Dorsolateral prefrontal cortex (tissue), 122 donors: ENCODE measurements at places on chromosomes 5 and 9.

DNA sequence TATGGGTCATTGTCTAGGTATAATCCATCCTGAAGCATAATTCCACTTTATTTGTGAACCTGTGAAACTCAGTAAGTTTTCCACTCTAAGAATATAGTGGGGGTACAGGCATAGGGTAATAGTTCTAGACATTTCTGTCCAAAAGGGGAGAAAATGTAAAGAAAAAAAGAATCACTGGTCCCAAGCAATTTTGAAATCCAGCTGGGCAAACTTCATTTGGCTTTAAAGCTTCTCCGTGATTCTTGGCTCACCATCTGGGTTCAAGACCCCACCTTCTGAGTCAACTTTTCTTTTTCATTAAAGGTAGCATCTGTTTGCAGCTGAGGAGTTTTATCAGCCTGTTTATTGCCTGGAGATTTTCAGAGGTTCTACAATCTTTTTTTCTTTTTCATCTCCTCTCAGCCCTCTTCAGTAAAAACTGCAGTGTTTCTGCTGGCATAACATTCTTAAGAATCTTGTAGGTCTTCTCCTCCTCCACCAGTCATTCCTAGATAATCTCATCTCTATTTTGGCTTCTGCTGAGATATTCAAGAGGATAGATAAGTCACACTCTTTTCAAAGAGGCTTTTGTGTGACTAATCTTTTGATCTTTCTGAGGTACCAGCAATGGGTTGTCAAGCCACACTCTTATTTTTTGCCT, 126.1 kb upstream of the PITX1 start:
- DNase-seq: no peak

DNA sequence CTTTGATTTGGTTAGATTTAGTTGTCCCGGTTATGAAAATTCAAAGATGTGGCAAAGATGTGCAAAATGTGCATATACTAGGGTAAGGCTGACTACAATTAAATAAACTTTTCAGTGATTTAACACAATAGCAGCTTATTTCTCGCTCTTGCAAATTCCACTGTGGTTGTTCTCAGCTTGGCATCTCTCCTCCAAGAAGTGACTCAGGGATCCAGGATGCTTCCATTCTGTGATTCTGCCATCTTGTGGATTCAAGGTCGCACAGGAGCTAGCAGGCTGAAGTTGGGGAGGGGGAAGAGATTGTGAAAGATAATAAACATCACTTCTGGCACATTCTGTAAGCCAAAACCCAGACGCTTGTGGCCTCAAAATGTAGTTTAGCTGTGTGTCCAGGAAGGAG, 60.1 kb upstream of the TGFBR1 start:
- DNase-seq: no peak

DNA sequence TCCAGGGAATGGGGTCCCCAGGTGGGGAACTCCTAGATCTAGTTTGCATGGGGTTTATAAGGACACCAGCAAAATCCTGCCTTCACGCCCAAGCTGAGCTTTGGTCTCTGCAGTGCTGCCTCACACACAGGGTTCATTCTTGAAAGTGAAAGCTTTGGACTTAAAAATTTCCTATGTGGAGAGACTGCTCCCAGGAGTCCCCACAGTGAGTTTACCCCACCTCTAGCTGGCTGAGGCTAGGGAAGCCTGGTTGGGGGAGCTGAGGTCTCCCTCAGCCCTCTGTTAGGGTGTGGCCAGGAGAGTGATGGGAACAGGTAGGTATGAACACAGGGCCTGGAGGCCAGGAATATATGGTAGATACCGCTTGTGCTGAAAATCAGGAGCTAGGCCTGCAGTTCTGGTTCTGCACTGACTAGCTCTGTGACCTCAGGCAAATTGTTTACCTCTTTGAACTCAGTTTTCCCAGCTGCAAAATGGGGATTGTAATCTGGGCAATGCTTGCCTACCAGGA, 41.5 kb upstream of the LARP1 start:
- no peak for DNase-seq

DNA sequence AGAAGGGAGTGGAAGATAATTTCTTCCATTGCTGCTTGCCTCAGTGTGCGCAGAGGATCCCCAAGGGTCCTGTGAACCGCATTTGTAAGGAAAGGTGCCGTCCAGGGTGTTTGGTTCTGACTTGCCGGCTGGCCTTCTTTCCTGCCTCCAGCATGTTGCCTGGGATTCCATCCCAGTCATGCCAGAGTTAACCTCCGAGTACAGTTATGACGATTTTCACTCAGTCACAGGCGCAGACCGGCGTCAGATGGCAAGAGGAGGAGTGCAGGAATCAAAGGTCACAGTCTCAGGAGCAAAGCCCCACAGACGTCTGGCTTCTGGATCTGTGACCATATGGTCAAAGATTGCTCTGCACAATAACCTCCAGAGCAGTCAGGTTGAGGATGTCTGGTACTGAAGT, 5.9 kb upstream of the GADD45G start:
- DNase-seq: no peak

DNA sequence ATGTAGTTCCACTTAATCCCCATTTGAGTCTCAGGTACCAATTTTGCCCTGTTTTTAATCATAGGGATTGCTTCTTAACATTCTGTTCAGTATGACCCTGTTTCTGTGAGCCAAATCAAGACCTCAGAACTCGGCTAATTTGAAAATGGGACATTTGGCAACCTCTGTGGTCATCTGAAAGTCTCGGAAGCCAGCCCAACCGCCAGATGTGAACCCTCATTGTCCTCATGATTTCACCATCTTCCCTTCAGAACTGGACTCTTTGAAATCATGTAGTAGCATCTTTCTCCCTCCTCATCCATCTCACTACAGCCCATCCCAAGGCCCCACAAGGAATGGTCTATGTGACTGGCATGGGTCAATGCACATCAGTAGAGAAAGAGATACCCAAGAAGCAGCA, 88.9 kb downstream of the S1PR3 start:
- no peak for DNase-seq

DNA sequence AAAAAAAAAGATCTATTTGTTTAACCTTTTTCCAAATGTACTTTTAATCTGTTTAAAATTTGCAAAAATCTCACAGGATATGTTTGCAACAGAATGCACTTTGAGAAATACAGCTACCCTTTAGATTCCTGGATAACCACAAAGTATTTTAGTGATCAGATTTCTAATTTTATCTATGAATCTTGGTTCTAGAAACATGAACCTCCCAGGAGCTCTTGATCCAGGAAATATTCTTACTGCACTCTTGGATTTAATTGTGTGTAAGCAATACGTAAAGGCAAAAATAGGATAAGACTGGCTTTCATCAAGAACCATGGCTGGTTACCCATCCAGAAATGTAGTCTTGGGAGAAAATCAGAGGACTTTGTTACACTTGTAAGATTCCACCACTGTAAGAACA, 1581.8 kb upstream of the WWC1 start:
- DNase-seq: no peak

DNA sequence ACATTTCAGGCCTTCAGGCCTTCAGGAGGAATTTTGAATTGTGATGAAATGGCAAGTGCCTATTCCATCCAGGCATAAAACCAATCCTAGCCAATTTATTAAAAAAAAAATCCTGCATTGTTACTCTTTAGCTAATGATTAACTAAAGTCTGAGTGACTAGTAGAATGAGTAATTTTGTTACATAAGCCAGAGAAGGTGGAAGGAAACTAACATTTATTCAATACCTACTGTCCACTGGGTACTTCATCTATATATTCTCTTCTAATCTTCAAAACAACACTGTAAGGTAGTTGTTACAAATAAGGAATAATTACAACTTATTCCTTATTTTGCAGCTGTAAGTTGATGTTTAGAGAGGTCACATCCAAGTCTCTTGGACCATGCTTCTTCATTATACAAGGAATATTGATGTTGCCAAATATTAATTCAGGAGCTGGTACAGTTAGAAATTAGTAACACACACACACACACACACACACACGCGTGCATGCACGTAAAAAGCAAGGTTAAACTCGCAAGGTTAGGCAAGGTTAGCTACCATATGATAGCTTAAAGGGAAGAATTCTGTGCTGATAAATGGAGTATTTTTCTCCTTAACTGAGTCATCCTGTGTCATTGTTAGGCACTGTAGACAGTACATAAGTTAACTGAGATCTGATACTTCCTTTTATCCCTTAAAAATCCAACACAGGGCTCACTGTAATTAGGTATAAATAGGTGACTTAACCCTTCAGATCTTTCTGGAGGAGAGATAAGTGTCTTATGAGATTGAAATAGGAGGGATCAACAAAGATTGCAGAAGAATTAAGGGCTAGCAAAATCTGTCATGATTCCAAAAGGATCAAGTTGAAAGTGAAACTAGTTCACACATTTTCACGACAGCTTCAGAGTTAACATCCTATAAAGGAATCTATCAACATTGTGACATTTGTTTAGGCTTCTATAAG, 596.9 kb downstream of the PDE4D start:
- DNase-seq: no peak

DNA sequence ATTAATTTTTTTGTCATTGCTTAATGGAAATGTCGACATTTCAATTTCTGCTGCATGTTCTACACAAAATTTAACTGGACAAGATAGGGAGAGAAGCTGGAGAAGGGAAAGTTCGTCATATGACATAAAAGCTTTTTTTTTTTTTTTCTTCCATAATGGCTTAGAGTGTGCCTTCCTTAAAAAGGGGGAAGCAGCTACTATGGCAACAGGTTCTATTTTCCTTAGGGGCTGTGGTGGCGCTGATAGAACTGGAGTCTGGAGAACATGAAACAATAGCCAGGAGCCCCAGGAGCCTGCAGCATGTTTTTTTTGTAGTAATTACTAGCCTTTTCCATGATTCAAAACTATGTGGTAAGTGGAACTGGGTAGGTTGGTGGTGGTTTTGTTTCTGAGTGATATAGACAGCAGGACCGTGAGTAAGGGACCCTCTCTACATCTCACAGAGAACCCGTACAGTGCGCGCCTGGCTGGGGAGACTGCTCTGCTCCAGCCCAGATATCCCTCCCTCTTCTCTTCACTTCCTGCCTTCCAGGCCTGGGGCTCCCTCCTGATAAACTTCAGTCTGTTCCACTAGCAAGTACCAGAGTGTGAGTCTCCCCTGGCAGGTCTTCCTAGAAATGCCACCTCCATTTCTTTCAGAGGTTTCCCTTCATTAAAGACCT, 301.6 kb downstream of the NR3C1 start:
- DNase-seq: no peak

GRCh38 chr5:54874337-54875021, 110.9 kb downstream of the ESM1 start:
- no peak for DNase-seq

DNA sequence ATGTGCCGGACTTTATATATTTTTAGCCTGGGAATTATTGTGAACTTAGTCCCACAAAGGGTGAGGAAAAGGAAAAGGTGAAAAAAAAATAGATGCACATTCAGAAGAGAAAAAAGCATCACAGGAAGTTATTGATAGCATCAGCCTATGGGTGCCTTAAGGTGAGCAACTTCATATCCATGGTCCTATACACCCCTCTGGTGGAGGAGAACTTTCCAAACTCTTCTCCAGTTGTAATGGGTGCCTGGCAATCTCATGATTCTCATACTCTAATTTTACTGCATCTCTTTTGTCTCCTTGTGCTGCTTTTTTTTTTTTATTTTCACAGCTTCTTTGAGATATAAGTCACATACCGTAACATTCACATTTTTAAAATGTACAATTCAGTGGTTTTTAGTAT, 107.4 kb downstream of the JAKMIP2 start:
- no peak for DNase-seq

GRCh38 chr5:146516151-146516475, at the start of gene GPR151:
Gene GPR151 (minus strand): TSS chr5:146516190. CDS start chr5:146516113, 77 bp downstream.
- DNase-seq: no peak

DNA sequence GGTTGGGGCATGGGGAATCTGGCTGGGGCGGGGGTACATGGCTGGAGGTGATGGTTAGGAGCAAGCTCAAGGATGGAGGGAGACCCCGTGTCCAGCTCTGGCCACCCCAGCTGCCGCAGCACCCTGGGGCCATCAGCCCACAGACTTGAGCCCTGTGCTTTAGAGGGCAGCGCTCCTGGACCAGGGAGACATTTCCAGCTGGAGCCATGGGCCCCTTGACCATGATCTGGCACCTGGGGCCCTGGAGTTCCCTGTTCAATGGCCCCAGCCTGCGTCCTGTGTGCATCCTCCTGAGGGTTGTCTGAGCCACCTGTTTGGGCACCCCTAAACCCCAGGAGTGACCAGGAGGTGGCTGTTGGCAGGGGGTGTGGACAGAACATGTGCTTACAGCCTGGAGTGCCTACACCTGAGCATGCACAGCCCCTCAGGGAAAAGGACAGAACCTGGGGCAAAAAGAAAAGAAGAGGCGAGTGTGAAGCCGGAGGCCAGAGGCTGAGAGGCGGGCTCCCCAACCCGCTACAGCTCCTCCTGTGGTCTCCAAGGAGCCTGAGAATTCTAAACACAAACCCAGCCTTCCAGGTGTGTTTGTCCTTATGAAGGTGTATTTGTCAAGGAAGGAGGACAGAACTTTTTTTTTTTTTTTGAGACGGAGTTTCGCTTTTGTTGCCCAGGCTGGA, 126.7 kb downstream of the C9orf50 start:
- DNase-seq: no peak

DNA sequence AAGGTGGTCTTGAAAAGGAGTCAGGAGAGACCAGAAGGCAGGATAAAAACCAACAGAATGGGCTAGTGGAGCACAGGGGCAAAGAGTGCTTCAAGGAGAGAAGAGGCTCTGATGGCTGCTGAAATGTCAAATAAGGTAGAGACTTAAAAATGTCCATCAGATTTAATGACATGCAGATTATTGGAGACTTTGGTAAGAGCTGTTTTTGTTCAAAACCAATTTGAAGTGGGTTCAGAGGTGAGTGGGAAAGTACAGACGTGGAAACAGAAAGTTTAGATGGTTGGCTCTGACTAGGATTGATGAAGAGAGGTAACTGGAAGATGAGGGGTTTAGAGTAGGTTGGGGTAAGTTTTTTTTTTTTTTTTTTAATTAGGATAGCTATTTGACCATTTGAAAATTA, 14.1 kb downstream of the SLC25A46 start:
- no peak for DNase-seq

DNA sequence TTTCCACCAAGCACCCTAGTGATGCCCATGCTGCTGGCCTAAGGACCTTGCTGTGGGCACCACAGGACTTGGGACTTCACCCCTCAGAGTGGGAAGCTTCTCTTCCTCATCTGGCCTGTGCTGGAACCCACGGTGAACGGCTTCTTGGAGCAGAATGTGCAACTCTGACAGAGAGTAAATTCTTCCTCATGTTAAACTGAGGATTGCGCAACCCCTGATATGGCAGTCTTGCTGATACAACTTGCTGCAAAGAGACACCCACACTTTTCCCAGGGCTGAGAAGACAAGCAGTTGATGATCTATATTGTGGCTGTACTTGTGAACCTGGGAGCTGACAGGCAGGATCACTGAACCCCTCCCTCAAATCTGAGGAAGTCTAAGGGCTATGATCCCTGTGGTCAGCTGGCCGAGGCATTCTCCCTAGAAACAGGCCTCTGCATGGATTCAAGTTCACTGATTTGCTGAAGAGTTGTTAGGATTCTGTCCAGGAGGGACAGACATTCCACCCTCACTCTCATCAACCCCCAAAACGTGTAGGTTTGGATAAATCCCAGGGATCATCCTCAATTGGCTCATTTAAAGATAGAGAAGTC, 307.2 kb downstream of the MTRR start:
- no peak for DNase-seq

- no peak for DNase-seq
Observed at GRCh38 chr9:101736717-101737116, 1.7 kb downstream of the GRIN3A start.
